Fibroblast of skin of back (primary cell): ENCODE measurements at places on chromosomes 4 and X.

DNA sequence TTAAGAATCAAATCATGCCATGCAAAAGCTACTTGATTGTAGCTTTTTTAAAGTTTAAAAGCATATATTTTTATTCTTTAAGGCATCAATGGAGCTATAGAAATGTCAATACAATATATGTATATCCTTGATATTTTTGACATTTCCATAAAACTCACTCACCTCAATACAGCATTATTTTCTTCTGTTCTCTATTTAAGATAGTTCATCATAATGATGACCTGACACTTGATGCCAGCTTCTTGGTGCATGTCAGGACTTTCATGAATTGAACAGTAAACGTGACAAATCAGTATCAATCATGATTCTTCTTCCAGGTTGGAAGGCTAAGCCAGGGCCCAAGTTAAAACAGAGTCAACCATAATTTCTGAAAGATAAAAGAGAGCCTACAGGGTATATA, 33.6 kb upstream of the ATP8A1 start:
- no peak for DNase-seq

- no peak for DNase-seq
Measured at GRCh38 chrX:97867266-97867665, 983.6 kb downstream of the RPA4 start.

GRCh38 chrX:135463937-135464336, 42.2 kb downstream of the SMIM10L2A start:
- no peak for DNase-seq

DNA sequence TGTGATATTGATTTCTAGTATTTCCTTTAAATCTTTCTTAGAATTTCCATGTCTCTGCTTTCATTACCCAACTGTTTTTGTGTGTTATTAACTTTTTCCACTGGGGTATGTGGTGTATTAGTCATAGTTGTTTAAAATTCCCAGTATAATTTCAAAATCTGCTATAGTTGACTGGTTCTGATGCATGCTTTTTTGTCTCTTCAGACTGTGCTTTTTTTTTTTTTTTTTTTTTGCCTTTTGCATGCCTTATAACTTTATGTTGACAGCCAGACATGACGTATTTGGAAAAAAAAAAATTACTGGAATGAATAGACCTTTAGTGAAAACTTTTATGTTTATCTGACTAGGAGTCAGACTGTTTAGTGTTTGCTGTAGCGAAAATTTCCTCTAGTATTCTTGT, 580.4 kb downstream of the ANKRD50 start:
- DNase-seq = no peak

DNA sequence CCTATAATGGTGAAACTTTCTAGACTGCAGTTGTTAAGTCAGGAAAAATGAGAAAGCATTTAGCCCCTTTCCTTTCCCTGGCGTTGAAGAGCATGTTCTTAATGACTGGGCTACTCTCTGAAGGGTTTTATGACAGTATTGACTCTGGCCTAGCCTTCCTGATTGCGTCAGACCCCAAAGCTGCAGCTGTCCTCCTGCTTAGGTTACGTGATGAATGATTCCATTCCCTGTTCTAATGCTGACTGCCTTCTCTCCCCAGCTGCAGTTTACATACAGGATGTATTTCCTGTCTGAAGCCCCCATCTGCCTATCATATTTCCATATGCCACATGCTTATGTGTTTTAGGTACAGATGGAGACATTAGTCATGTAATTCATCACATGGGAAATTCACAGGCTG, 105.8 kb upstream of the EGFL6 start:
- peak; percentile 88 for DNase-seq

- DNase-seq = peak; percentile 60
Measured at GRCh38 chr4:74671080-74671698, 123.1 kb downstream of the BTC start.

DNA sequence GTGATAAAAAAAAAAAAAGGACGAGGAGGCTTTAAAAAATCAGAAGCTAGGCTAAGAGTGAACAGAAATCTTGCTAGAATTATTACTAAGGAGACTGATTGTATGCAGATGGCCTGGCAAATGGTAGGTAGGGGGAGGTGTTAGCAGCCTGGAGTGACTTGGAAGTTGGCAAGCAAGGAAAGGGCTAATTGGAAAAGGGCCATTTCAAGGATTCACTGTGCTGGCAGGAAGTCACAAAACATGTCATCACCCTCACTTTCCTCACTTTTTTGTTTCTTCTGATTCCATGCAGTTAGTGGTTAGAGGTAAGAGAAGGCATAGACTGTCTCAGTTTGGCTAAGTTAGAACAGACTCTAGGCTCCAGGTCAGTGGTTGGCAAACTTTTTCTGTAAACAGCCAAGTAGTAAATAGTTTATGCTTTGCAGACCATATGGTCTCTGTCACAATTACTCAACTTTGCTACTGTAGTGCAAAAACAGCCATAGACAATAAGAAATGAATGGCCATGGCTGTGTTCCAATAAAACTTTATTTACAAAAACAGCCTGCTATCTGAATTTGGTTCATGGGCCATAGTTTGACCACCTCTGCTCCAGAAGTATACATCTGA, 646.5 kb upstream of the ACTRT1 start:
- DNase-seq = peak; percentile 0

DNA sequence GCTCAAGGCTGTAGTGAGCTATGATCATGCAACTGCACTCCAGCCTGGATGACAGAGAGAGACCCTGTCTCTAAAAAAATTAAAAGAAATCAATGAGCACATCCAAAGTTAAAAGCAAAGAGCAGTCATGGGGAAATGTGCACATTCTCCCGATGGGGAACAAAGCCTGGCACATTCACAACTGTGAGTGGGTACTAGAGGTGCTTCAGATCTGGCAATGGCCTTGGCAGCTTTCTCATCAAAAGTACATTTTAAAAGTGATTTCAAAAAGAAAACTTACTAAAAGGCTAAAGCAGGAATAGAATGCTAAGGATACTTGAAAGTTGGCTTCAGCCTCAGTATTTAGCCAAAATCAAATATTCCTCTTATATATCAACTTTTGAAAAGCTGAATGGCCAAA, 145.9 kb upstream of the MAOA start:
- no peak for DNase-seq

DNA sequence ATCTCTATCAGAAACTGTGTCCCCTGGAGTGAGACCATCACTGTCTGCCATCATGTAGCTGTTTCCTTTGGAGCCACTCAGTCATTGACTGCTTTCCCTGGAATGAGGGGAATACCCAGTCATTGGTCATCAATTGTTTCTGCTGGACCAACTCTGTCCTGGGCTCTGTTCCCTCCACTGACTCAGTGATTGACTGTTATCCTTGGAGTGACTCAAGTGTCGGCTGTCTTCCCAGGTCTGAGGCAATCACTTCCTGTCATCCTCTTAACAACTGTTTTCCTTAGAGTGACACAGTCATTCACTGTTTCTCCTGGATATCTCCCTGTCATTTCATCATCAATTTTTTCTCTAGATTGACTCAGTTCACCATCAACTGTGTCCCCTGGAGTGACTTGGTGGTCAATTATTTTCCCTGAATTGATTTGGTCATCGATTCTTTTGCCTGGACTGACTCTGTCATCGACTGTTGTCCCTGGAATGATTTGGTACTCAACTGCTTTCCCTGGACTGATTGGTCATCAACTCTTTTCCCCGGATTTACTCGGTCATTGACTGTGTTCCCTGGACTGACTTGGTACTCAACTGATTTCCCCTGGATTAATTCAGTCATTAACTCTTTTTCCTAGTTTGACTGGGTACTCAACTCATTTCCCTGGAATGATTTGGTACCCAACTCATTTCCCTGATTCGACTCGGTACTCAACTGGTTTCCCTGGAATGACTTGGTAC, 327.9 kb upstream of the VCX start:
- DNase-seq = peak; percentile 72

DNA sequence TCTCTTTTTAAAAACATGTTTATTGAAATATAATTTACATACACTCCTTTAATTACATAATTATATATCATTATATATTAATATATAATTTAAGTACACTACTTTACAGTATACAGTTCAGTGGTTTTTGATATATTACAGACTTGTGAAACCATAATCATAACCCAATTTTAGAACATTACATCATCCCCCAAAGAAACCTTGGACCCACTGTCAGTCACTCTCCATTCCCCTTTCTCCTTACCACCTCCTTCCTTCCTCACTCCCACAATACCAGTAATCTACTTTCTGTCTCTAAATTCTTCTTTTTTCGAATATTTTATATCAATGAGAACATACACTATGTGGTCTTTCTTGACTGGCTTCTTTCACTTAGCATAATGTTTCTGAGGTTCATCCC, 17.9 kb upstream of the EXOSC9 start:
- DNase-seq = no peak

DNA sequence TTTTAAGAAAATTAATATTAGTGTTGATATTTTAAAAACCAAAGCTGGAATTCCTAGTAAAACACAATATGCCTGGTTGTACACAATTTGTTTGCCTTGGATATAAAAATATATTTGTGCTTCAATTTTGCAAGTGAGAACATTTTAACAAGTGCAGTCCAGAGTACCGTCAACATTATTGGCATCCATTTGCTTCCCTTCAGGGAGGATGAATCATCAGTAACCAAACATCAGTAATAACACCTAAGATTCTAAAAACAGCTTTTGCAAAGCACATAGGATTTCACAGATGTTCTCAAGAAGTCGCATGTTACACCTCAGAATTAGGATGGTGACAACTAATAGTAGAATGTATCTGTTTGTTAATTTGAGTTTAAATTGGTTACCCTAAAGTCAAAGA, 262.6 kb upstream of the BMP3 start:
- DNase-seq = no peak

DNA sequence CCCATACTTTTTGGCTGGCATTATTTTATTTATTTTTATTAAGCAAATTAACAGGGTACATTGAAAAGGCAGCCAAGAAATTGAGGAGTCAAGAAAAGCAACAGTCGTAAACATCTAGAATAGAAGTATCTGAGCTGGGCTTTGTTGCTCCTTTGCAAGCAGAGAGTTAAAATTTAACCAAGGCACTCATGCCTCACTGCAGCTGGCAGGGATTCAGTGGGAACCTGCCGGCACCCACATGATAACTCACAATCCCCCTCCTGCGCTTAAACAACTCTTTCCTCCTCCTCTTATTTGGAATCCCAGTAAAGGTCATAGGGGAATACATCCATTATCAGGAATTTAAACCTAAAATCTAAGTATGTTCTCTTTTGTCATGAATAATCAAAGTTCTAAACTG, 115.5 kb downstream of the SOX3 start:
- DNase-seq = no peak

GRCh38 chr4:47073647-47074046, 42.3 kb downstream of the GABRB1 start:
- no peak for DNase-seq

DNA sequence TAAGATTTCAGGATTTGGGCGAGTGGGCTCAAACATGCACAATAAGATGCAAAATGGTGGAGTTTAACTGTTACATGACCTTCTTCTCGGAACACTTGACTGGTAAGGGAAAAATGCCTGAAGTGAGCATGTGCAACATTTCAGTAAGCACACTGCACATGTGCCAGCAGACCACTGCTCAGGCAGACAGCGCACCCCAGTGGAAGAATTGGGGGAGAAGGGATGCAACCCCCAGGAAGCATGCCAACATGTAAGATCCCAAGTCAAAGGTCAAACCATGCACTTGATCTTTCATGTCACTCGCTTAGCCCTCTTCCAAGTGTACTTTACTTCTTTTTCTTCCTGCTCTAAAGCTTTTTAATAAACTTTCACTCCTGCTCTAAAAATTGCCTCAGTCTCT, 256.3 kb downstream of the CENPC start:
- peak; percentile 27 for DNase-seq
